CD4-positive, alpha-beta T cell treated with Interleukin-6 for 4 hours (primary cell): ENCODE measurements at places on chromosomes 16 and 17.

GRCh38 chr17:75853433-75853832, 1.7 kb downstream of the WBP2 start:
- DNase-seq: no peak

DNA sequence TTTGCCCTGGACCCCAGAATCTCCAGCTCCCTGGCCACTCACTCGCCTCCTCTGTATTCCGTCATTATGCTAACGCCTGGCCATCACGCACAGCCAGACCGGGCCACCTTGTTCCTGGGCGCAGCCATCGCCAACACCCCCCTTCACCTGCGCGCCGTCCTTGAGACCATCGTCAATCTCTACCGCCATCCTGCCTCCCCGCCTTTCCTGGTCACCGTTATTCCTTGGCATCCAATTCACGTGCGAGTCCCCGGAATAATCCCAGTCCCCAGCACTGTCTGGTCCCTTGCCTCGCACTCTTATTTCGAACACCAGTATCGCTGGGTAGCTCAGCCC, 541 bp downstream of the VKORC1 start:
- DNase-seq: no peak

DNA sequence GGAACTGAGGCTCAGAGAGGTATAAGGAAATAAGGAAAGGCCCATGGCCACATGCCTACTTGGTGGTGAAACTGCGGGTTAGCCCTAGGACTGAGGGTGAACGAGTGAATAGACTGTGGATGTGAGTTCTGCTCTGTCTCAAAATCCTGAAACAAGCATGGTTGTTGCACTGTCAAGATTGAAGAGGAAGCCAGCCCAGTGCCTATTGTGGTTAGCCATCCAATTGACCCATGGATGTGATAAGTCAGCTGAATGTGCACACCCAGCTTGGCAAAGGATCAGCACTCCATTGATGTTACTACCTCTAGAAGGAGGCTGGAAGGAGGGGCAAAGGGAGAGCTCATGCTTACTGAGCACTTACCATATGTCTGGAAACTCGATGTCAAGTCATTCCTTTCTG, 4.5 kb downstream of the TMEM114 start:
- DNase-seq: no peak

- peak; percentile 15 for DNase-seq
Measured at GRCh38 chr16:24753437-24753836, 24.0 kb downstream of the TNRC6A start.

- peak; percentile 81 for DNase-seq
Measured at GRCh38 chr16:66696669-66697630, at the start of gene CMTM4. Gene CMTM4 (minus strand): TSS chr16:66696743. CDS start chr16:66696525, 218 bp downstream.
